Choroid plexus epithelial cell (primary cell): ENCODE measurements at places on chromosomes 4 and X.
A peak's percentile ranks its signal among the peaks of the same experiment; 100 is the strongest.

DNA sequence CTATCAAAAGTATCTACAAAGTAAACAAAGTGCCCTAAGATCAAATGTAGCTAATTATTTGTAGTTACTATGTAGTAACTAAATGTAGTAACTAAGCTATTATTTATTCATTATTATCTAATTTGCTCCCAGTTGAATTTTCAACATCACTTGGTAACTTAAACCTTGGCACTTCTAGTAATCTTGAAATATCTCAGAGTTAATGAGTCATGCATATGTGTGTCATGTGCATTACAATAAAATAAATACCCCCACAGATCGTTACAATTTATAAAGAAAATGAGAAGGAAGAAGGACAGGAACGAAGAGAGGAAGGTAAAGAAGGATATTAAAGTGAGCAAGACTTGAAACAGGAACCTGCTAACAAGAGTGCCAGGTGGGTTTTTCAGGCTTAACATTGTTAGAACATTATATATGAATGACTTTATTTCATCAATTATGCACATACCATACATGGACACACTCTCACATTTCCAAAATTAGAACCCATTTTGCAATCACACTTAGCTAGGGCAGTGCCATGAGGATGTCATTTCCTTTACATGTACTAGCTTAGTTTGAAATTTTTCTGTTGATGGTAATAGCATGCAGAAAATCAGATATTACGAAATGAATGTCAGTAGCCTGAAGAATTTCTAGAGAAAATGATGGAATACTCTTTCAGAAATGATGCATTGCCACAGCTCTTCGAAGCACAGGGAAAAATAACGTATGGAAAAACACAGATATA is 1670.4 kb upstream of the AGA start:
- no peak for DNase-seq

DNA sequence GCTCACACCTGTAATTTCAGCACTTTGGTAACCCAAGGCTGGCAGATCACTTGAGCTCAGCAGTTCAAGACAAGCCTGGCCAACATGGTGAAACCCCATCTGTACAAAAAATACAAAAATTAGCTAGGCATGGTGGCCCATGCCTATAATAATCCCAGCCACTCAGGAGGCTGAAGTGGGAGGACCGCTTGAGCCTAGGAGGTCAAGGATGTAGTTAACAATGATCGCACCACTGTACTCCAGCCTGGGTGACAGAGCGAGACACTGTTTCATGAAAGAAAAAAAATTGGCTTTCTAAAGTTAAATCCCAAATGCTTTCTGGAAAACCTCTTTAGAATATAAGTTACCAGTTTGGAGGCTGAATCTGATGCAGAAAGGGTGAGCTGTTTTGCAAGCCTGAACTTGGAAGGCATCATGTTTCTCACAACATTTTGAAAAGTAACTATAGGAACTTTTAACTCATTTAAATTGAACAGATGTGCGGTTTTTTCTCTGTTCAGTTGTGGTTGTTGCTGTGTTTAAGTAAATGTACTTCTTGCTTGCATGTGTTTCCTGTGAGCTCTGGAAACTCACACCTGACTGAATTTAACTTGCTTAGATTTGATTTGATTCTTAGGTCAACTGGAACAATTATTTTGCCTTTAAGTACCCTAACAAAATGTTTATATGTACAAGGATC is 39.8 kb upstream of the TMEM131L start:
- no peak for DNase-seq

- DNase-seq = peak; percentile 100
These were observed 393 bp downstream of the GTPBP6 start for GRCh38 chrX:318068-318738.

- DNase-seq = no peak
These were observed 14.9 kb downstream of the LSM6 start for GRCh38 chr4:146190456-146190855.

GRCh38 chr4:31204874-31205273 is 484.7 kb downstream of the PCDH7 start:
- DNase-seq = no peak

GRCh38 chr4:155288999-155289398 is 80.6 kb downstream of the NPY2R start:
- DNase-seq = no peak

GRCh38 chr4:41215155-41215554 is 813 bp upstream of the APBB2 start:
- no peak for DNase-seq

- no peak for DNase-seq
These were observed 67.8 kb downstream of the GATB start for GRCh38 chr4:151692821-151693673.

DNA sequence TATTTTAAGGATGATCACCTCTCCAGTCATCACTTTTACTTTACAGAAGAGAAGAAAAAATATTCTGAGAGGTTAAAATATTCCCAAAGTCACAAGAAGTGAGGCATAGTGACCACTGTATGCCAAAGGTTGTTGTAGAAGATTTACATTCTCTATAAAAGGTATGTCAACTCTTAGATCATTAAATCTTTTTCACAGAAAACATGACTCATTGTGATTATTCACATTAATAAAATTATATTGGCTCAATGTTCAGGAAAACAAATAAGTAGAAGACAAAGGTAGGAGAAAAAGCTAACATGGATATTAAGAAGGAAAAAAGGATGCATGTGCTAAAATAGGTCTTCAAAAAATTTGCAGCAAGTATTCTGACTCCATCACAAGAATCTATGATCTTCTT is 82.0 kb downstream of the ADAMTS3 start:
- DNase-seq = no peak

DNA sequence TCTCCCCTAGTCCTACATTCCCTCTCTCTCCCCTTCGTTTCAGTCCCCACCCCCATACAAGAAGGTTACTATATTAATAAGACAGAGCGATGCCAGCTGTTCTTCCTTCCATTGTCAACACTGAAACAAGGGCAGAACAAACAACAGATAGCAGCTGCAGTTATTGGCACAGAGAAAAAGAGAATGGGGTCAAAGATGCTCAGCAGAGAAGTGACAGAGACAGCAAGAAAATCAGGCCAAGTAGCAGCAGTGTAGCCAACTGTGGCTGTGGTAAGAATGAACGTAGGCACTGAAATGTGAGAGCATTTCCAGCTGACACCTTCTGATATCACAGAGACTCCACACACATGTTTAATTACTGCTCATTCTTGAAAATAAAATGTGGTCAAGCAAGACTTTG is 641.8 kb downstream of the FSTL5 start:
- DNase-seq = peak; percentile 11

DNA sequence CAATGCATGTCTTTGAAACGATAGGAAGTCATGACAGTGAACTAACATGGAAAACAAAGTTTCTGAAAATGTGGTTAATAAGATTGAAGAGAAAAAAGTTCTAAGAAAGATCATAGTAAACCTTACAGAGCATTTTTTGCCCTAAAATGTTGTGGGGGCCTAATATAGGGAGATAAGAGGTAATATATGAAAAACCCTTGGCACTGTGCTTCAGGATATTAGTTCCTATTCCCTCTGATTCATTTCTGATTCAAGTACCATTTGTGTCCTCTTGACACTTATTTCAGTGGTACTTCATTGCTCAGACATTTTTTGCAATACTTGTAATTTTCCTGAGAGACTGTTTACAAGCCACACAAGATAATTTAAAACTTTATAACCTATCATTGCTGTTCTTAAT is 35.1 kb downstream of the PAQR3 start:
- no peak for DNase-seq

- no peak for DNase-seq
These were observed 56.6 kb upstream of the FAM47B start for GRCh38 chrX:34886011-34886410.

- DNase-seq = no peak
These were observed 19.0 kb upstream of the GPC4 start for GRCh38 chrX:133434197-133434820.

- peak; percentile 55 for DNase-seq
These were observed 352.5 kb downstream of the GPM6A start for GRCh38 chr4:175459571-175459970.

- no peak for DNase-seq
These were observed 30.4 kb downstream of the STIM2 start for GRCh38 chr4:26891054-26891453.

DNA sequence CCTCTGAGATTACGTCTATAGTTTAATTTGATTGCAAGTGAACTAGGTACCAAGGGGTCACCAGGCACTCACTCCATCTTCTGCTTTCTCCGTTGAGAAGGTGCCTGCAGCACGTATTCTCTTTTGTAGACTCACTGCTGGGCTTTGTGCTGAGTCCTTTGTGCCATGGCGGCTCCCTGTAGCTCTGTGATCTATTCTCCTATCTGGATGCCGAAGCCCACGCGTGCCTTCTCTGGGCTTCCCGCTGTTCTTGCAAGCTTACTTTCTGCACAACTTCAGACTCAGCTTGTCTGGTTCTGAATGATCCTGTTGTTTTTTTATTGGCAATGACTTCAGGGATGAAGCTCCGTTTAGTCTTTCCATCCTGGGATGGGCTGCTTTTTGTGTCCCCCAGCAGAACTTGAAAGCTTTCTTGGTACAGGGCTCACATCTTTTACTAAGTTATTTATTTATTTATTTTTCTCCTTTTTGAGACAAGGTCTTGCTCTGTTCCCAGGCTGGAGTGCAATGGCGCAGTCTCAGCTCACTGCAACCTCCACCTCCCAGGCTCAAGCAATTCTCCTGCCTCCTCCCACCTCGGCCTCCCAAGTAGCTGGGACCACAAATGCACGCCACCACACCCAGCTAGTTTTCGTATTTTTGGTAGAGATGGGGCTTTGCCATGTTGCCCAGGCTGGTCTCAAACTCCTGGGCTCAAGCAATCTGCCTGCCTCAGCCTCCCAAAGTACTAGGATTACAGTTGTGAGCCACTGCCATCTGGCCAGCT is 100.9 kb upstream of the NKX1-1 start:
- no peak for DNase-seq

GRCh38 chr4:150047546-150047945 is 30.7 kb upstream of the DCLK2 start:
- DNase-seq = no peak

- DNase-seq = peak; percentile 37
These were observed 11.4 kb upstream of the TADA2B start for GRCh38 chr4:7031558-7032449.

DNA sequence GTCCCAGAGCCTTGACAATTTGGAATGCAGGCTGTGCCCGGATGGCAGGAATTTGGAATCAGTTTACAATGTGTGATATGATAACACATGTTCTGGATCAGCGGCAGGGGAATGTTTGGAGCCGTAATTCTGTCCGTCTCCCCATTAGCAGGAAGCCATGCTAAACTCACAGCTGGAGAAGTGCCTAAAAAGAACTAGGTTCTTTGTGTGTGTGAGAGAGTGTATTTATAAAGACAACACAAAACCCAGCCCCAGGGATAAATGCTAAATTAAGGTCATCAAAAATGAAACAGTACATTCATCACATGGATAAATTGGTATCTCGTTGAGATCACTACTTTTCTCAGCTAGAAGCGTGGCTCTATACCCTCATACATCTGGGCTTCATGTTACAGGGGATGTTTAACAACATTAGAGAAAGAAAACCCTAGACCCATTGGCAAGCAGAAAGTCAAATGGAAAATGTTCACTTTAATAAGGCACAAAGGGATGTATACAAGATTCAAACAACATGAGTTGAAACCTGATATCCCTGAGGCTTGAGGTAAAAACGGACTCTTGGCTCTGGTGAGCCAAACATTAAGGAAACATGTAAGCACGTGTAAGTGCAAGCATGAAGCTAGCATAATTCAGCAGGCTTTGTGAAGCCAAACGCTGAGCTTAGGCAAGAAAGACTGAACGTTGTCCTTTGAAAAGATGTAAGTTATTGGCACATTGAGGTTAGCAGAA is 18.0 kb upstream of the TMEM131L start:
- DNase-seq = peak; percentile 82

DNA sequence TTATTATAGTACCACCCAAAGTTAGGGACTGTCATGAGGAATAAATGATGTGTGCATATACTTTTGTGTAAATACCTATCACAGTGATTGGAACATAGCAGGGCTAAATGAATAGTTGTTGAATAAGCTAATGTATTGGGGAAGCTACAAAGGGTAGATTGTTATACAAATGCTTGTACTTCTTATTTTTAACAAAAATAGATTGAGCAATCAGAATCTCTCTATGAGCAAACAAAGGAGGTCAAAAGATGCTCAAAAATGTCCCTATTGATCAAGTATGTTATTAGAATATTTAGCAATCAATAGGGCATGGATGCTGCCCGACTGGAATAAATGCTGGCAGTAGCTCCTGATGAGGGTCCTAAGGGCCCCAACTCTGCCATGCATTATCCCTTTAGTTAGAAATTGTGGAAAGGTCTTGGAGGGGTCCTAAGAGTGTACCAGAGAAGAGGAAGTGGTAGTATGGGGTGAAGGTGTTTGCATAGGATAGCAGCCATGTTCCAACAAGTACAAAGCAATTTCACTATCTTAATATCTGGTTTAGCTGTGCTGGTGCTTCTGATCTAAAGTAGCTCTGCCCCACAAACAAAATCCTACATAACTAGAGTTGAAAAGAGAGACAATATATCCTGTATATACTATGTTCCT is 33.1 kb upstream of the TAPT1 start:
- no peak for DNase-seq

GRCh38 chrX:129791961-129792570 is 12.3 kb downstream of the SASH3 start:
- DNase-seq = no peak

- DNase-seq = no peak
These were observed 38.9 kb downstream of the RUFY3 start for GRCh38 chr4:70760662-70761061.

DNA sequence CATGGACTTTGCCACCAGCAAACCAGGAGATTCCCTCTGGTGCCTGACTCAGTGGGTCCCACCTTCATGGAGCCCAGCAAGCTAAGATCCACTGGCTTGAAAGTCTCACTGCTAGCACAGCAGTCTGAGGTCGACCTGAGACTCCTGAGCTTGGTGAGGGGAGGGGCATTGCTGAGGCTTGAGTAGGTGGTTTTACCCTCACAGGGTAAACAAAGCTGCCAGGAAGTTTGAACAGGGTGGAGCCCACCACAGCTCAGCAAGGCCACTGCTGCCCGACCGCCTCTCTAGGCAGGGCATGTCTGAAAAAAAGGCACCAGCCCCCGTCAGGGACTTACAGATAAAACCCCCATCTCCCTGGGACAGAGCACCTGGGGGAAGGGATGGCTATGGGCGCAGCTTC is 28.1 kb downstream of the FAM9A start:
- no peak for DNase-seq

GRCh38 chr4:108054025-108054638 is 64.4 kb downstream of the HADH start:
- no peak for DNase-seq

DNA sequence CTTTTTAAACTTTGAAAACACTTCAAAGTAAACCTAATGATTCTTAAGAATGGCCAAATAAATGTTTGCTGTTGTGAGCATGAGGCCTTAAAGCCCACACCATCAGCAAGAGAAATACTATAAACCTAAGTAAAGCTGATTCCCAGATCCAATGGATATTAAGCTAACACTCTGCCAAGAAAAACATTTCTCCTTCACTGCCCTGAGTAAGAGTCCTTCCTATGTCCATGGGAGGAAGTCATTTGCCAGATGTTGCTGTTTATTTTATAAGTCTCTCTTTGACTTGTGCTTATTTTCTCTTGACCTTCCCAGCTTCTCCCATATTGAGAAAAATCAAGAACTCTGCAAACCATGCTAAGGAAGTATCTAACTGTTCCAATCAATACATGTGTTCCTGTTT is 154.3 kb upstream of the EDNRA start:
- peak; percentile 54 for DNase-seq
